ENCODE measurements at places on chromosomes 16 and 17.
A peak's percentile ranks its signal among the peaks of the same experiment; 100 is the strongest.

GRCh38 chr16:53549970-53550690 is 47.1 kb upstream of the AKTIP start:
- DNase-seq = peak; percentile 80

DNA sequence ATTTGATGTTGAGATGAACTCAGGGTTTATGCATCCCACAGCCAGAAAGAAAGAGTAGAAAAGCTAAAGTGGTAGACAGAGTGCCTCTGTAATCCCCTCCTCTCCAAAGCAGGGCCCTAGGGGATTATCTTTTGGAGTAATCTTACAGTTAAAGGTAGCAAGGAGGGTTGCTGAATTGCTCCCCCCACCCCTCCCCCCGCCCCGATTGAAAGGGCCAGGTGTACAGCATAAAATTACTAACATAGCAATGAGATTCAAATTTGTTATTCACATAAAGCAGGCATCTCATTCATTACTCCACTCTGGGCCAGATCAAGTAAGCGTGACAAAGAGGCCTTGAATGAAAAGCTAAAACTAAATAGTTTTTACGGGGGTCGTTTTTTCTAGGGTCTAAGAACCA is 72.7 kb downstream of the STH start:
- DNase-seq = no peak

DNA sequence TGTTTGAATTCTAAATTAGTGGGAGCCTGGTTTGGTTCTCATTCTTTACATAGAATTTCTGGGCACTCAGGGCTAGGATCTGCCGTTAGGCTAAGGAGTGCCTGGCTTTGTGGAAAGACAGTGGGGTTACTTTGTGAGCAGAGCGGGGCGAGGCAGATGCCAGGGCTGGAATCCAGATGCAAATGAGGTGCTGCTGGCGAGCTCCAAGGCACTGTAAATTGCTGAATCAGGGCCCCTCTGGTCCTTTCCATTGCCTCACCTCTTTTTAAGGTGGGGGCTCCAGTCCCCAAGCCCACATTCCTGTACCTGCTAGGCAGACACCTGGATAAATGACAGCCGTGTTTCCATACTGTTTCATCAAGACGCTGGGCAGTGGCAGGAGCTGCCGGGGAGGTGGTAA is 33.8 kb downstream of the PIPOX start:
- no peak for DNase-seq

GRCh38 chr16:68951991-68952877 is 108.9 kb downstream of the TANGO6 start:
- DNase-seq = peak; percentile 28

GRCh38 chr17:29929006-29929532 is 959 bp downstream of the SSH2 start:
- DNase-seq = peak; percentile 19

GRCh38 chr17:50081757-50082156 is 13.4 kb upstream of the PDK2 start:
- no peak for DNase-seq

GRCh38 chr17:79556271-79556670 is 54.6 kb downstream of the RBFOX3 start:
- DNase-seq = no peak

GRCh38 chr17:17853811-17854447 is 17.1 kb upstream of the SREBF1 start:
- no peak for DNase-seq

- DNase-seq = no peak
Observed at GRCh38 chr16:23107117-23107516, 42.1 kb downstream of the USP31 start.

DNA sequence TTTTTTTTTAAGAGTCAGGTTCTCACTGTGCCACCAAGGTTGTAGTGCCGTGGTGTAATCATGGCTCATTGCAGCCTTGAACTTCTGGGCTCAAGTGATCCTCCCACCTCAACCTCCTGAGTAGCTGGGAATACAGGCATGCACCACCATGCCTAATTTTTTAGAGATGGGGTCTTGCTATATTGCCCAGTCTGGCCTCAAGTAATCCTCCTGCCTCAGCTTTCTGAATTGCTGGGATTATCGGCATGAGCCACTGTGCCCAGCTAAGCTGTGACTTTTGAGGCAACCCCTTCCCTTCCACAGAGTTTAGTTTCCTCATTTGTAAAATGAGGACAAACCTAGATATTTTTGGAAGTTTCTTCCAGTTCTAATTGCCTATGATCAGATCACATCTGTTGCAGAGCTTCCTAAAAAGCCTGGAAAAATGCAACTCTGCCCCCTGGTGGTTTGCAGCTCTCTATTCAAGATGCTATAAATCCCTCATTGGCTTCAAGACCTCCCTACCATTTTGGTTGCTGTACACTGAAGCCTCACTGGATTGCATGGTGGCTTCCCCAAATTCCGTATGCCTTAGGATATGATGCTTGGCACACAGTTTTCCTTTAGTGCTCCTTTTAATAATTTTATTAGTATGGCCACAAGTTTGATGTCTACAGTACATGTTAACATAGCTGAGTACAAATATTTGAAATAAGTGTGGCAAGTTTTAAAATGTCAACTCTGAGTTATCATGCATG is 19.3 kb downstream of the GDE1 start:
- peak; percentile 65 for DNase-seq

- DNase-seq = no peak
Observed at GRCh38 chr16:58034774-58035173, 9.2 kb downstream of the MMP15 start.

All from fibroblast of skin of back (primary cell).